ENCODE measurements at places on chromosomes 4 and X.

DNA sequence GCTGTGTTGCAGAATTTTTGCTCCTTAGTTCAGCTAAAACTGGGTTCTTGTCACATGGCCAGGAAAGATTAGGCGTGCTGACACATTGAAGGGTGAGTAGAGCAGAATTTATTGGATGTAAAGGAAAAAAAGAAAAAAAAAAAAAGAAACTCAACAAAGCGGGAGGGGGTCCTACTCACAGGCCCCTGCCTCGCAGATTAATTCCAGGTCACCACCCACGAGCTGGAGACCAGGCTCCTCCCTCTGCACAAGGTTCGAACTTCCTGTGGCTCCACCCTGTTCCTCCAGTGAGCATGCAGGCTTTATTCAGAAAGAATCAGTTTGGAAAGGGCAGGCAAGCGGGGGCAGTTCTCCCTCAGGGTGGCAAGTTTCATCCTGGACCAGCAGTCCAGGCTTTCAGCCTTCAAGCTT lies 17.1 kb downstream of the MGST2 start:
- DNase-seq: no peak

GRCh38 chrX:17397074-17397473 lies 22.1 kb downstream of the NHS start:
- DNase-seq: no peak

GRCh38 chrX:43238461-43238945 lies 417.6 kb upstream of the MAOA start:
- DNase-seq: no peak

GRCh38 chr4:76898385-76898692 lies 395 bp upstream of the SOWAHB start:
- DNase-seq: no peak

GRCh38 chr4:66837279-66837922 lies 707.9 kb downstream of the CENPC start:
- DNase-seq: no peak

DNA sequence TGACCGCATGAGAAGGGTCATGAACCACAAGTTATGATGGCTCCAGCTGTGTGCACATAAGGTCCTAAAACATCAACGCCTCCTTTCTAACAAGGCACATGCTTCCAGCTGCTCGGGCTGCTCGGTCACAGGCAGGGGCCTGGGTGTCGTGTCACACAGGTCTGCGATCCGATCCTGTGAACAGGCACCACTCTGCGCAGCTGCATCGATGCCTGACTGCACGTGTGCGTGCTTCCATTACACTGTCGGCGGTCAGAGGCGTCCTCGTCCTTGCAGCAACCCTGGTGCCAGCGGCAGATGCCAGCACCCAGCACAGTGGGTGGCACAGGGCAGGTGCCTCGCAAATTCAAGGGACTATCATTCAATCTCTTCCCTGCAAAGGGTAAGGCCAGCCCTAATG lies 23.9 kb downstream of the ZFYVE28 start:
- no peak for DNase-seq

- DNase-seq: no peak
Measured at GRCh38 chr4:16169490-16169889, 56.8 kb downstream of the TAPT1 start.

- no peak for DNase-seq
Measured at GRCh38 chr4:141356321-141356962, 135.7 kb downstream of the ZNF330 start.

DNA sequence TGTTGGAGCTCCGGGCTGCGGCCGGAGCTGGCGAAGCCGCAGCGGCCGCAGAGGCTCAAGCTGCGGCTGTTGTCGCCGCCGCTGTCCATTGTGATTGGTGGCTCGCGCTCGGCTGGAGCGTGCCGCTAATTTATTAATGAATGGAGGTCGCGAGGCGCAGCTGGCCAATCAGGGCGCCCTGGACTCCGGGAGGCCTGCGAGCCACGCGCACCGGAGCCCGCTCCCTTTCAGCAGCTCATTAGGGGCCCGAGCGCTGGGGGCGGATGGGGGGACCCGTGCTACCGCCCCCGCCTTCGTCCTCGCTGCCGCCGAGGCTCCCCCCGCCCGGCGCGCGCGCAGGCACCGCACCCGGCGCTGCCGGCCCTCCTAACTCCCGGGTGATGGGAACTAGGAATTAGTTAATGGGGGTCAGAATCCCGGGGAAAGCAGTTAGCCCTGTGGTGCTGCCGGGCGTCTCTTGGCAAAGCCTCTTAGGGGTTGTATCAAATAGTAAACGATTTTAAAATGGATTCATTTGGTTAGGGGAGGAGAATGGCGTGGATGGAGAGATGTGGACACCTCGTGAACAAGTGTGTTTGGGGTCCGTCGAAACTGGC lies 589 bp upstream of the NEUROG2 start:
- no peak for DNase-seq

DNA sequence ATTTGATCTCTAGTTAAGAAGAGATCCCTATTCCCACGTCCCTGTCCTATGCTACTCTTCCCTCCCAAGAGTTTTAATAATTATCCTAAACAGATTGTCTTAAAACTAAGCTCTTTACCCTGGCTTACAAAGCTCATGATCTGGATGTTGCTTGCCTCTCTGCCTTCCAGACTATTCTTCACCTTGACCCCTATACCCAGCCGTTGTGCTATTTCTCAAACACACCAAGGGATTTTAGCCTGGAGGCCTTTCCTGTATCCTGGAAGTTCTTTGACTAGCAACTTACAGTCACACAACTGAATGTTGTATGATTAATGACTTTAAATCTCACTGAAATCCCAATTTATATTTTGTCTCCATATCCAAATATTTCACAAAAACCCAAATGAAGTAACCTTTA lies 314.9 kb downstream of the ADGRL3 start:
- no peak for DNase-seq

DNA sequence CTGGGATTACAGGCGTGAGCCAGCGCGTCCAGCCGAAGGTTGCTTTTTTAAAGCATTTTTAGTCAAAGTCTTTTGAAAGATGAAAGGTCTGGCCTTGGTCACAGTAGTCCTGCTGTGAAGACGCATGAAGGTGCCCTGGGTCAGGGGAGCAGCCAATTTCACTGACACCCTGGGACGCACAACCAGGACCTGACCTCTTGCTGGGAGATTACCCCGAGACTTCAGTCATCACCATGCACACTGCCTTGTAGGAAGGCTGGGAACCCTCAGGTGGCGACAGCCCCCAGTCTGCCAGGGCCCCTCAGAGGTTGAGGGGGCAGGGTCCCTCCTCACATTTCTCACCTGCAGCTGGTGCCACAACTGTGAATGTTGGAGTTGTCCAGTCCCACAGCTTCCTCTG lies 53.2 kb downstream of the CPLX1 start:
- DNase-seq: no peak

DNA sequence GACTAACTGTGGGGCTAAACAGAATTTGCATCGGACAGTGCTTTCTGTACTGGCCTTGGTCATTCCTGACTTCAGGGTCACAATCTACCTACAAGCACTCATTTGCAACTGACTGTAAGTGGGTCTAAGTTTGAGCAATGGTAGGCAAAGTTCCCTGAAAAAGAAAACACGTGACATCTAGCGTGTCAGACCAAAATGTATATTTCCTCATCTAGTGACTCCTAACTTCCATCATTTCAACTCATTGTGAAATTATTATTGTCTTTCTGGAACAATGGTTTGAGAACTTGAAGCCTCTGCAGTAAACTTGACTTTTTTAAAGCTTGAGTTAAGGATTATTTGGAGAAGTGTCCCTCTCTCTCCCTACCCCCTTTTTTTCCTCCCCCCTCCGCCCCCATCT lies 113.6 kb downstream of the MID1 start:
- no peak for DNase-seq

DNA sequence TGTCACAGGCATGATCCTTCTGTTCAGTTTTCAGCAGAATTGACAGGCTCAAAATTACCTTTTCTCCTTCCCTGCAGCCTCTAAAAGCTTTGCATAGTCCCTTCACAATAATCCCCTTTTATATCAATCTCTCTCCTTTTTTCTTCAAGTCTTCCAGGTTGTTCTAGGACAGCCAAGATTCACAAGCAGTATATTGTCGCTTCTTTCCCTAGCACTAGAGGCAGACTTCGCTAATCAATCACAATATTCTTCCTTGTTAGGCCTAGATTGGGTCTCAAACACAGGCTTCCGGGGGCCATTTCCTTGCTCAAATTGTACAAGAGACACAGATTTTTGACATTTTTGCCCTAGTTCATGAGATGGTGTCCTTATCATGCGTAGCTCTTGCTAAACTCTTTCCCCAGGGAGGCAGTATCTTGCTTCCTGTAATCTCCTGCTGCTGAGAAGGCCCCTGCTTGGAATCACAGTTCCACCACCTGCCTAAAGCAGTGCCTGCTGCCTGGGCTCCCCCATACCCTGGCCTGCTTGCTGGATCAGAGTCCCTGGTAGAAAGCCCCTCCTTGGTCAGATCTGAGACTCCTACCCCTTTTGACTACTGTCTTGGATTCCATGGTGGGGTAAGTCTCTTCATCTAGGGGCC lies 57.3 kb downstream of the DMP1 start:
- no peak for DNase-seq

- no peak for DNase-seq
Measured at GRCh38 chr4:137994853-137995252, 247.3 kb downstream of the SLC7A11 start.

- DNase-seq: no peak
Measured at GRCh38 chrX:117059848-117060247, 597.1 kb upstream of the CT83 start.

DNA sequence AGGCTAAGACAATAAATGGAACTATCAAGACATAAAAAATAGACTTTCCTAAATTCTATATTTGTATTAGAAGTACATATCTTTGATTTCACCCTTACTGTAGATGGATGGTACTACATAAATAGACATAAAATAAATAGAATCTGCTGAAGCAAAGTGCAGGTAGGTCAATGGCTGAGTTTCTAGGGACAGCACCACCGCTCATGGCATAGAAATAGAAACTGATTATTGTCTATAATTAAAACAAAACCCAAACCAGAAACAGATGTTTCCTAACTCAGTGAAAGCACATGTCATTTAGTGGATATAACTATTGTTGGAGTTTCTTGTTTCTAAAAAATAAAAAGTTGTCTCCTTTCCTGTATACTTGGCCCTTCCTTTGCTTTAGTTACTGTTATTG lies 387.3 kb upstream of the ADGRL3 start:
- no peak for DNase-seq

DNA sequence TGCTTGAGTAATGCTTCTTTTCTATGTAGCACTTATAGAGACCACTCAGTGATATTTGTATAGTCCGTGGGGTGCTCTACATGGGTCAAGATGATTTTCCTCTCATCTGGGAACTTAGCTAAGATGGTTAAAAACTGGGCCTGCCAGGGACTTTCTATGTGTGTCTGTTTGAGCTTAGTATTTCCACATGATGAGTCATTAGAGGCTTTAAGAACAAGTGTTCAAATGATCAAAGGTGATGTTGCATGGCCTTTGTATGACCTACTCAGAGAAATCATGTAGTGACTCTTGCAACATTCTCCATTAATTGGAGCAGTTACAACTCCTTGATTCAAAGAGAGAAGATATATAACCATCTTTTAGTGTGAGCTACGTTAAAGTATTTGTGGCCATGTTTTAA lies 1480.5 kb upstream of the IGFBP7 start:
- no peak for DNase-seq

DNA sequence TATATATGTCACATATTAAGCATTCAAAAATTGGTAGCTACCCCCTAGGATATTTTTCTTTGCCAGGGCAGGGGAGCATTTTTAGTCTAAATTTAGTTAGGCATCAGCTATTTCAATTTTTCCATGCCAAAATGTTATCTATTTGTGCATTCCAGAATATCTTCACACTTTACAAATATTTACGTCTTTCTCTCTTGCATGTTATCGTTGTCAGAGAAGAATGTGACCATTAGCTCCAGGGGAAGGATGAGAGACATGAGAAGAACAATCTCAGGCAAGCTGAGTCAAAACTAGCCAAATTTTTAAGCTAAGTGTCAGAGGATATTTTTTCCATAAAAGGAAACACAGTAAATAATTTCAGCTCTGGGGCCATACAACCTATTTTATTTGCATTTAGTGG lies 885.0 kb upstream of the EPHA5 start:
- no peak for DNase-seq

- DNase-seq: no peak
Measured at GRCh38 chr4:87009095-87009648, 74.4 kb downstream of the AFF1 start.
